ENCODE measurements at places on chromosomes 12 and 14.

DNA sequence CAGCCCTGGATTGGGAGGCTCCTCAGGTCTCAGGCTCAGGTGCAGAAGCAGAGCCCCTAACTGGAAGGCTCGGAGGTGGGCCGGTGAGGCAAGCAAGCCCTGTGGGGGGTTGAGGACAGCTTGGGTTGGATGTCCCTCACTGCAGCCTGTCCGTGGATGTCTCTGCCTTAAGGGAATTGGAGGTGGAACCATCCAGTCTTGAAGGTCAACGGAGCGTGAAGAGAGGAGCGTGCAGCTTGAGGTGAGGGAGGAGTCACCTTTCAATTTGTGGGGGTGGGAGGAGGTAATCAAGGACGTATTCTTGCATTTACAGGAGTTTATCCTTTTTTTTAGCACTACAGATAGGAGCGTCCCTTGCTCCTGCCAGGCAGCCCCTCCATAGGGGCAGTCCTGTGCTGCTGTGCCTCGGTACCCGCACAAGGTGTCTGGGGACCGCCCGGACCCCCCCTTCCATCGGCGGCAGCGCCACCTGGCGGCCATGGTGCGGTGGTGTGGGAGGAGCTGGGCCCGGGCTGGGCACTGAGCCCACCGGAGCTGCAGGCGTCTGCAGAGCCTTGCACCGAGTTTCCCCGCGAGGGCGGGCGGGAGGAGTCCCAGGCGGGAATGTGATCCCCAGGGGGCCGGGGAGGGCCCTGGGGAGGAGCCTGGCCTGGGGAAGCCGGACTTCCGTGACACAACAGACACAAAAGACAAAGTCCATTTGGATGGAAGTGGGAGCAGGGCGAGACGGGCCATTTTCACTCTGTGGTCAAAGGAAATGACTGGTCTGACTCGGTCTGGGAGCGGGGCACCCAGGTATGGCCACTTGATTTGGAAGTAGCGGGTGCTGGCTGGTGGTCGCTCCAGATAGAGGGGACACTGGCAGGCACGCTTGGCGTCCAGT, 864 bp downstream of the DNAJC22 start:
- peak; percentile 81 for DNase-seq

DNA sequence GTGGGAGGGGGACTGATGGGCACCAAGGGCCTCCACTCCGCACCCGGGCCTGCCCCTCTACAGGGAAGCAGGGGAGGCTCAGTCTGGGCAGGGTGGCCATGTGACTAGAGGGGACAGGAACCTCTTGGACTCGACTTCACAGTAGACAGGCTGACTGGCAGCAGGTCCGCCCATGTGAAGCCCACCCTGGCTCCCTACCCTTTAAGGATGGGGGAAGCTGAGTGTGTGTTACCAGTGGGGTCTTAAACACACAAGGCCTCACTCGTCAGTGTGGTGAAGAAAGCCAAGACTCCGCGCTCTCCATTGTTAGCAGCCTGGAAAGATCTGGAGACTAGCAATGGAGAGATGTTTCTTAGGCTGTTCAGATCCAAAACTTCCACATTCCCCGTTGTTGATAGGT, 52.4 kb downstream of the ANAPC7 start:
- no peak for DNase-seq

DNA sequence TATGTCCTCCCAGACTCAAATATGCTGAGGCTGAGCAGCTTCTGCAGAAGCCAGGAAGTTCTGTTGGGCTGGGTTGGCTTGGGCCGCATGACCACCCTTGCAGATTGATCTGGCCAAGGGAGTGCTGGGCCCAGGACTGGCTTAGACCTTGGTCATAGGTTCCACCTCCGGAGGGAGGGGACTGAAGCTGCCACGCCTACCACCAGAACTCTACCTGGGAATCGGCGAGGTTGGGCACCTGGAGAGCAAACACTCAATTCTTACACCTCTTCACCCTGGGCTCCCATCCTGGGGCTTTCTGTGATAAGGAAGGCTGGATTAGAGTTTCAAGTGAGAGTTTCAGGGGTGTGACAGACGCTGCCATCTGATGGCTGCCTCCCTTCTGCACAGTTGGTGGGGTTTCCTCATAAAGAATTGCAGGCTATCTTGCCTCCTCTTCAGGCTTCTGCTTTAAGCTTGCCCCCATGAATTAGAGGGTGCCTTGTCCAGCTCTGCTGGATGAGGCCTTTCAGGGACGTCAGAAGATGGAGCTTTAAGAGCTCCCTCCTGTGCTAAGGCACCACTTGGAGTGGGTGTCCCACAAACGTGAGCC, 5.8 kb downstream of the SLC24A4 start:
- no peak for DNase-seq

DNA sequence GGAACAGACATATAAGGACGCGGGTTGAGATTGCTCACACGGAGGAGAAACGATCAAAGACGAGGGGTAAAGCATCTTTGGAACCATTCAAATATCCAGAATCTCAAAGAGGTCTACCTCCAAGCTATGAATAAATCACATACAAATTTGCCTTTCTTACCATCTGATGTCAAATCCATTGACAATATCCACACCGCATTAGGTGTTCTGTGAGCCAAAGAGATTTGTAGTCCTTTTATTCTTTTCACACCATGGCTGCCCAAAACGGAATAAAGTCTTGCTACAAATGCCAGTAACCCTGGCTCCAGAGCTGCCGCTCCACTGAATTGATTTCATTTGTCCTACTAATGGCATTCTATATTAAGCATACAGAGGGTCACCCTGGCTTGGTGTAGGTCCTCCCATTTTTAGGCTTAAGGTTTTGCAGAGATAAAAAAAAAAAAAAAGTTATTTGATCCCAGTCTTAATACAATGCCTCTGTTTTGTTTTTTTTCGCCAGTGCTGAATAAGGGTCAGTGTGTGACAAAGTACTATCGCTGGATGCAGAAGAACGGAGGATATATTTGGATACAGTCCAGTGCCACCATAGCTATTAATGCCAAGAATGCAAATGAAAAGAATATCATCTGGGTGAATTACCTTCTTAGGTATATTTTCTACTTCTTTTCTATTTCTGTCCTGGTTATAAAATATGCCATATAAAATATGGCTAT, 157.3 kb downstream of the EGLN3 start:
- no peak for DNase-seq

DNA sequence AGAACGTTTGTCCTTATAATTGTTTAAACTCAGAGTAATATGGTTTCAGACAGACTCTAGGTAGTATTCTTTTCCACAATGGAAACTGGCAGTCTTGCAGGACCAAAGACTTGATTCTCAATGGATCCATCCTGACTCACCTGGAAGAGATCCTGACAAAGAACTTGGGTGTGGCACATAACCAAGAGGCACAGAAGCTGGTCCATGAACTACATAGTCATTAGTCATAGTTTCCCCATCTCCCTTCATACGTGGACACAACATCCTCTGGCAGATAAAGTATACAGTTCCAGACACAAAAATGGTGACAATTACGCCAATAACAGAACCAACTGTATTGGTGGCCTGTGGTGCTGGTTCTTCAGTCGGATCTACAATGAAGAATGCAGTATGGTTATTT, 55.8 kb downstream of the BCL2L14 start:
- no peak for DNase-seq

GRCh38 chr14:25909045-25909747, 688.6 kb downstream of the NOVA1 start:
- DNase-seq: no peak

DNA sequence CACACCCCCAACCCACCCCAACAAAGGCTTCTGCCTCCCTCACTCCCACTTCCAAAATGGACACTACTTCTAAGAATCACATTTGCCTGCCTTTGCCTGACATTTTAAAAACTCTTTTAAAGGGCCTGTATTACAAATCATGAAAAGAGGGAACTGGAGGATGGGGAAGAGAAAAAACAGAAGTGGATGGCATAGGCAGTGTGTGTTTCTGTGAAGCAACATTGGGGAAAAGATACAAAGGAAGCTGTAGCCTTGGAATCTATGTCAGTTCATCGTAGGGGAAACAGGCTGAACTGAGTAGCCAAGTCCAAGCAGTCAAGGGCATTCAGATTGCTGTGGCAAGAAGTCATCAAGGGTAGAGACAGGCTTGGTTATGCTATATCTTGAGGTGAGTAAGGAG, 273.9 kb downstream of the BTG1 start:
- no peak for DNase-seq

DNA sequence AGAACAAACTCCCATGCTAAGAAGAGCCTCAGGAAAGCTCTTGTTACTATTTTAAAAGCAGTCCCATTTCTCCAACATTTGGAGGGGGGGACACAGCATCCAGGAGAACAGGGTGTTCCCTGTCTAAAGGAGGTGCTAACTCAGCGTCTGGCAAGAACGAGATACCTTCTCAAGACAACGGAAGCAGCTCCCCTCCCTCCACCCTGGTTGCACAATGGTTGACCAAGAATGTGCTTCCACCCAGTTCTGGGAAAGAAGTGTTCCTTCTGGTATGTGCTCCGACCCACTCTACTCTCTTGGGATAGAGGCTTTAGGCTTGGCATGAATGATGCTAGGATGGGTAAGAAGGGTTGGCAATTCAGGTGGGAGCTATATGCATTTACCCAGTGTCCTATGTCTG, 1.5 kb upstream of the KRT6A start:
- DNase-seq: no peak

DNA sequence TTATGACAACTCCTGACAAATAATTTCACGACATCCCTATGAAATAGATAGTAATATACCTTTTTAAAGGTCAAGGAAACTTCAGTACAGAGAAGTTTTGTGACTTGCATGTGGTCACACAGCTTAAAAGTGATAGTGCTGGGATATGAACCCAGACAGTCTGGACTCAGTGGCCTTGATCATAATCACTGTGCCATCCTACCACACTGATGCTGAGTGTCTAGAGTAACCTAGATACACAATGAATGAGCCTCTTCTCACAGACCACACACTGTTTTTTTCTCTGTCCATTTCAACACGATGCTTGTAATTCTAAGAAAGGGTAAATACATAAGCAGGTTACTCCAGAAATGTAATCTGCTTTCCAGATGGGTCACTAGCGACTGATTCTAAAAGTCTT, 88.2 kb downstream of the SYNE2 start:
- no peak for DNase-seq

- no peak for DNase-seq
Observed at GRCh38 chr14:55366271-55366670, 45.4 kb downstream of the ATG14 start.

- no peak for DNase-seq
Observed at GRCh38 chr14:79699206-79699605, 512.1 kb downstream of the DIO2 start.

- DNase-seq: no peak
Observed at GRCh38 chr14:77390188-77390587, 13.0 kb downstream of the SAMD15 start.

DNA sequence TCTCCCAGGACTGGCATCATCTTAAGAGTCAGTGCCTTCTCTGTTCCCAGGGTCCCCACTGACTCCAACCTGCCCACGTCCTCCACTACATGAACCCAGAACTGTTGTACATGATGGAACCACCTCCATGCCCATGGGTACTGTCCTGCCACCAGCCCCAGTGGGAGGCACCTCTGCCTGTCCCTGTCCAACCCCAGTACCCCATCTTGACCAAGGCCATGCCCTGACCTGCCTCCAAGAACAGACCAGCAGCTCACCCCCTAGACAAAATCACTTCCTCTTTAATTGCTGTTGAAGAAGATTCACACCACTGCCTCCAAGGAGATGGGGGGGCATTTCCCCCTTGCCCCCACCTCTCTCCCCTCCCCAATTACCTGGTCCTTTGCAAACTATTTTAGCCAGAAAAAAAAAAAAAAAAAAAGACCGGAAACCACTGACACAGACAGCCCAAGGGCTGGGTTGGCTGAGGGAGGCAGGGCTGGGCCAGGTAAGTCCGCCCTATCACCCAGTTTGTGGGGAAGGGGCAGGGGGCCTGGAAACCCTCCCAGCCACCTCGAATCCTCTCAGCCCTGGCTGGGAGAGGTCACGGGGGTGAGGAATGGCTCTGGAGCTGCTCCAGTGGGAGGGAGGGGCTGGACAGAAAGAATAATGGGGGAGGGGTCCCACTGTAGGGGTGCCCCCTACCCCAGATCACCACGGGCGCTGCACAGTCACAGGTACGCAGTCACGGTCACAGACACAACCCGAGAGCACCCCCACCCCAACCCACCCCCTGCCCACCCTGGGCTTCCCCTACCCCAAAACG, 13.4 kb downstream of the AGAP2 start:
- no peak for DNase-seq

DNA sequence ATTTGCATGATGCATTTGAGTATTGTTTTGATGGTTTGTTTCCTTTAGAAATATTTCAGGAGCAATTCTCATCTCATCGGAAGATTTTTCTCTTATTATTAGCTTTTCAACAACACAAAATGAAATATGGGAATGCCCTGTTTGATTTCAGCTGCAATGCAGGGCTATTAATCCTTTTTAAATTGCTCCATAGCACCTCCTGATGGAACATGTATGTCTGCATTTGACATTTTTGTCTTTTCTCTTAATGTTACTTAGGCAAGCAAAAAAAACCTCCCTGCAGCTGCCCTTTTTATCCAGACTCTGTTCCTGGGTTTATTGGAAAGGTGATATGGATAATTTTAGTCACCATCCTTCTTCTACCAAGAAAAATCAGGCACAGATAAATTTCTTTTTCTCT, 895.8 kb downstream of the RPS29 start:
- no peak for DNase-seq

DNA sequence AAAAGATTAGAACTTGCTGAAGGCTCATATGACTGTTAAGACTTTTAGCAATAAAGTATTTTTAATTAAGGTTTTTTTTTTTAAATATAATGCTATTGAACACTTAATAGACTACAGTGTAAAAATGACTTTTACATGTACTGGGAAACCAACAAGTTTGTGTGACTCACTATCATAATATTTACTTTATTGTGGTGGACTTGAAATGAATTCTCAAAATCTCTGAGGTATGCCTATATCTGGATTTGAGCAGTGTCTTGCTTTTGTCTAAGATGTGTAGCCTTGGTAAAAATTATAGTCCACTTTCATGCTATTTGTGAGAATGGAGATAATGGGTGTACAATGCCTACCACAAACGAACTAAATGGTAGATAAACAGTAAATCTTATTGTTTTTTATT, 33.9 kb upstream of the NAV3 start:
- DNase-seq: no peak

- DNase-seq: no peak
Observed at GRCh38 chr12:104964856-104965205, 6.7 kb upstream of the SLC41A2 start.

- peak; percentile 21 for DNase-seq
Observed at GRCh38 chr12:62466018-62466593, 520 bp upstream of the MON2 start.

GRCh38 chr12:120787889-120788288, 62.3 kb downstream of the ACADS start:
- no peak for DNase-seq

DNA sequence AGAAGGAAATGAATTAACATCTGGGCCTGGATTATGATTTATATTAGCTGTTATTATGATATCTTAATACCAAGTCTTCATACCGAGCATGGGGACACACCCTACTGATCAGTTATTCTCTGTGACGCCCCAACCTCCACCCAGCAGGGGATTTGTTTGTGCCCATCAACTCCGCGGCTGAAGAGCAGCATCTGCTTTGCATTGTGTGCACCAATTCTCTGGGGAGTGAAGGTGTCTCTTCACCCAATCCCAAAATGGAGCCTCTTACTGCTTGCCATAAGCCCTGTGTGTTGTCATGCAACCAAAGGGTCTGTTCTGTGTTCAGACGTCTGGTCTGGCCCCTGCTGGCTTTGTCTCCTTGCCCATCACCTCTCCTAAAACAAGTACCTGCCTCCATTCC, 25.4 kb downstream of the DHRS2 start:
- no peak for DNase-seq

- DNase-seq: no peak
Observed at GRCh38 chr12:130916241-130916911, 37.3 kb upstream of the ADGRD1 start.

Measured in CD8-positive, alpha-beta T cell (primary cell).